ENCODE measurements at places on chromosomes 11 and 22. TPM values are rescaled to one million over a fixed set of nuclear protein-coding genes. Genes with fewer than 3 reads are reported as not detected.

The PLAAT5 gene
- total RNA-seq, result 4.6 TPM

GRCh38 chr11:34468209-34468841, 29.6 kb downstream of the CAT start:
- no peaks in the 10 kb centered on the region for H3K4me1 ChIP-seq
- H3K36me3 ChIP-seq, result peaks cover 95% of the 10 kb centered on the region
- no peak overlapping the region for H3K4me3 ChIP-seq
- H3K27me3 ChIP-seq, result no peaks in the 10 kb centered on the region

GRCh38 chr22:25650833-25651232, 86.4 kb downstream of the GRK3 start:
- H3K27ac ChIP-seq, result no peak overlapping the region
- H3K27me3 ChIP-seq, result no peaks in the 10 kb centered on the region
- H3K4me3 ChIP-seq, result no peak overlapping the region
- H3K36me3 ChIP-seq, result no peaks in the 10 kb centered on the region
- no peak for DNase-seq

GRCh38 chr11:133818302-133818701, 27.0 kb downstream of the SPATA19 start:
- H3K27me3 ChIP-seq, result peaks cover 7% of the 10 kb centered on the region
- DNase-seq, result no peak
- no peak overlapping the region for H3K27ac ChIP-seq
- H3K36me3 ChIP-seq, result no peaks in the 10 kb centered on the region

DNA sequence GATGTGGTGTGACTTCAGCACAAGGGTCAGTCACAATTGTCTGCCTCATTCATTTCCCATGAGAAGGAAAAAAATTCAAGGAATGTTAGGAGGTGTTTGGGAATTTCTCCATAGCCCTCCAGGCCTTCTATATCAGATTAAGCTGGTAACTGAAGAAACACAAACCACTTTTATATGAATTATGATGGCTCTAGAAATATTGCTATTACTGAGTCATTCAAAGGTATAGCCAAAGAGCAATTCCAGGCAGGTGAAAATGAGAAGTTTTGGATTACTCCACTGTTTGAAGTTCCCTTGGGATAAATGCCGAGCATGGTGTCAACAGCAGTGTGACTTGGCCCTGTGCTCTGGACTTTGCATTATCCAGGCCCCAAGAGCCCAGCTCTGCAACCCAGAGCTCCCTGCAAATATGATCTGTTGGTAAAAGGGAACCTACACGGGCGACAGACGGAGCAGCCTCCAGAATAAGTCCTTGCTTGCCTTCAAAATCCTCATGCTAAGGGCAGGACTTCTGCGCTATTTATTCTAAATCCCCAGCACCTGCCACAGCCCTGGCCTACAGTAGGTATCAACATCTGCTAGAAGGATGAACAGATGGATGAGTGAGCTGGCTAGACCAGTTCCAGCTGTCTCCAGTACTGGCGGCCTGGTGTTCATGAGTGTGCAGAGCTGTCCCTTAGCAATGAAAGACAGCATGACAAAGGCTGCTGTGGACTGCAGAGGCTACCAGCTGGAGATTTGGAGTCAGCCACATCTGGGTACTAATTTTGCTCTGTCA, 67.5 kb upstream of the ZBED5 start:
- no peaks in the 10 kb centered on the region for H3K4me1 ChIP-seq
- H3K4me3 ChIP-seq, result no peak overlapping the region
- DNase-seq, result no peak
- H3K36me3 ChIP-seq, result no peaks in the 10 kb centered on the region
- H3K27ac ChIP-seq, result no peak overlapping the region

- no peaks in the 10 kb centered on the region for H3K36me3 ChIP-seq
- H3K27me3 ChIP-seq, result no peaks in the 10 kb centered on the region
Measured at GRCh38 chr11:10355257-10355661, 50.4 kb downstream of the ADM start.

- no peak overlapping the region for H3K27ac ChIP-seq
- H3K4me3 ChIP-seq, result no peak overlapping the region
- H3K4me1 ChIP-seq, result no peaks in the 10 kb centered on the region
- H3K27me3 ChIP-seq, result no peaks in the 10 kb centered on the region
- H3K36me3 ChIP-seq, result no peaks in the 10 kb centered on the region
Measured at GRCh38 chr22:27045103-27045947, 387.9 kb downstream of the MIAT start.

- H3K27ac ChIP-seq, result no peak overlapping the region
- no peaks in the 10 kb centered on the region for H3K27me3 ChIP-seq
Measured at GRCh38 chr11:95577716-95578460, 211.7 kb downstream of the FAM76B start.
